ENCODE measurements at places on chromosomes 5 and 9. TPM values are rescaled to one million over a fixed set of nuclear protein-coding genes. Genes with fewer than 3 reads are reported as not detected.

ZBED3 gene
- polyA plus RNA-seq = 15.9 TPM

MRPS27 gene
- polyA plus RNA-seq = 52.3 TPM

FREM1 gene
- polyA plus RNA-seq = 0.21 TPM

- peak within 1 kb of the TSS; percentile 68 for H3K4me3 ChIP-seq
- peaks cover 18% of the 10 kb centered on the region for H3K4me1 ChIP-seq
- H3K36me3 ChIP-seq = peaks cover 2% of the 10 kb centered on the region
- peak; percentile 57 for DNase-seq
- H3K27me3 ChIP-seq = no peaks in the 10 kb centered on the region
Observed at GRCh38 chr9:96383165-96383942, at the start of gene SLC35D2. SLC35D2 (minus strand) TSS chr9:96383711; CDS start chr9:96383634, 77 bp downstream.

GRCh38 chr9:79684711-79685575, 113.2 kb downstream of the TLE4 start:
- H3K36me3 ChIP-seq = no peaks in the 10 kb centered on the region
- no peaks in the 10 kb centered on the region for H3K27me3 ChIP-seq
- peaks cover 14% of the 10 kb centered on the region for H3K4me1 ChIP-seq
- no peak for DNase-seq
- H3K4me3 ChIP-seq = no peak overlapping the region

DNA sequence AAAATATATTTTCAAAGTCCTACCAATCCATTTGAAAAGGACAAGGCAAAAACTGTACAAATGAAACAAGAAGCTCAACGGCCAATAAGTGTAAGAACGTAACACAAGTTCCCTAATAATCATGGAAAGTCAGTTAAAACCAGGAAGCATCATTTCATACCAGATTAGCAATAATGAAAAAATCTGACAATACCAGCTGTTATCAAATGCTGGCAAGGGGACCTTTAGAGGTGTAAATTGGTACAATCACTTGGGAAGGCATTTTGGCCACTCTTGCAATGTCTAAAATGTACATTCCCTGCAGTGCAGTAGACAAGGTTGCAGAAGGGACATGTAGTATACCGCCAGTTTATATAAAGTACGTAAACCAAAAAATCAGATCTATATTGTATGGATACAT, 10.1 kb upstream of the SEMA5A start:
- H3K27me3 ChIP-seq = no peaks in the 10 kb centered on the region
- no peaks in the 10 kb centered on the region for H3K36me3 ChIP-seq
- no peak overlapping the region for H3K4me3 ChIP-seq
- H3K27ac ChIP-seq = no peak overlapping the region

DNA sequence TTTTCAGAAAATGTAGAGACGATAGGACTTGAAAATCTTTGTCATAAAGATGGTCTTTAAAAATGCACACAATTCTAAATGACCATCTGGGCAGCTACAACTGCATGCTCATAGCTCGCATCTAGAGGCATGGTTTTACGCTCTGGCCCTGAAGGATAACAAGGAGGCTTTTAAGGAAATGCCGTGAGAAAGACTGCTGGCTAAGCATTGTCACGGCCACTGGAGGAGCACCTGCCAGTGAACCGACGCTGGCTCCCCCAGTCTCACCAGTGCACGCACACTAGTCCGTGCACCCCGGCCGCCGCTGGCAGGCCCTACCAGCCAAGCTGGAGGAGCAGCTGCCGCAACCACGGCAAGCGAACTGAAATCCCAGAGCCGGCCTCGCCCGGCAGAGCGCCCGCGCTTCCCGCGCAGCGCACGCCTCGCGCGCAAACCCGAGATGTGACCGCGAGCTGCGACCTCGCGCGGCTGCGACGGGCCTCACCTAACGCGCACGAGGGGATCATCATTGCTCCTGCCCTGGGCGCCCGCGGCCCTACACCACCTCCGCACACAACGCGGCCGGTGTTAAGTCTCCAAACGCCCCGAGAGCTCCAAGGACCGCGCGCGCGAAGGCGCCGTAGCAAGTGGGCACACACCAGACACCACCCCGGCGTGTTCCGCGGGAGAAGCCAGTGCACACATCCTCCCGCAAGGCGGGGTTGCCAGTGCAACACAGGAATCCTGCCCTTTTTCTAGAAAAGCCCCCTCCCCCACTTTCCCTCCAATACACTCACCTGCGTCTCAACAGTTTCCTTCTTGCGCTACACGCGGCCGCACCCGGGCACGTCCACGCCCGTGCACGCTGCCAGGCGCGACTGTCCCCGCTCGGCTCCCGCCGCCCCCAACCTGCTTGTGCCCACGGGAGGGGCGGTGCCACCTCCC, 5.3 kb downstream of the ELAVL2 start:
- H3K27ac ChIP-seq = no peak overlapping the region
- no peaks in the 10 kb centered on the region for H3K36me3 ChIP-seq
- H3K4me3 ChIP-seq = no peak overlapping the region
- H3K4me1 ChIP-seq = peaks cover 3% of the 10 kb centered on the region
- H3K27me3 ChIP-seq = peaks cover 40% of the 10 kb centered on the region
- DNase-seq = no peak

DNA sequence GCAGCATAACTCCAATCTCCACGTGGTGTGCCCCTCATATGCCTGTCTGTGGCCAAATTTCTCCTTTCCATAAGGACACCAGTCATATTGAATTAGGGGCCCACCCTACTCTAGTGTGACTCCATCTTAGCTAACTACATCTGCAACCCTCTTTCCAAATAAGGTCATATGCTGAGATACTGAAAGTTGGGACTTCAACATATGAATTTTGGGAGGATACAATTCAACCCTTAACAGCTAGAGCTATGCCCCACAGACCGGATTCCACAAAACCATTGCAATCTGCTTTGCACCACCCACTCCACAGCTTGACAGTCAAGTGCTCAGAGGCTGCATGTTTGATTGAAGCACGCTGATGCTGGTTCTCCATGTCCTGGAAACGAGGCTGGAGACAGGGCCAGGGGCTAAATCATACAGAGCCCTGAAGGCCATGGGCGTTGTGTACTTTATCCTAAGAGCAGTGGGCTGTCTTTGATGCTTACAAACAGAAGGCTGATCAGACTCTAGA, 122.8 kb downstream of the MTX3 start:
- no peak overlapping the region for H3K27ac ChIP-seq
- H3K4me3 ChIP-seq = no peak overlapping the region
- H3K4me1 ChIP-seq = no peaks in the 10 kb centered on the region
- H3K36me3 ChIP-seq = no peaks in the 10 kb centered on the region

- no peaks in the 10 kb centered on the region for H3K4me1 ChIP-seq
- no peak overlapping the region for H3K27ac ChIP-seq
- no peak for DNase-seq
- H3K4me3 ChIP-seq = no peak overlapping the region
- H3K36me3 ChIP-seq = no peaks in the 10 kb centered on the region
Observed at GRCh38 chr9:96173640-96174039, 128.3 kb downstream of the HSD17B3 start.
